ENCODE measurements at places on chromosomes 11 and 22. TPM values are rescaled to one million over a fixed set of nuclear protein-coding genes. Genes with fewer than 3 reads are reported as not detected.

The SHANK2 gene
- total RNA-seq, result 8.0 TPM

The BEST1 gene
- 2.5 TPM for total RNA-seq

The THY1 gene
- 11.6 TPM for total RNA-seq

The OR2AG1 gene
- not detected for total RNA-seq

The XKR3 gene
- total RNA-seq, result not detected

The OR8K1 gene
- total RNA-seq, result not detected

The MS4A1 gene
- total RNA-seq, result not detected

The MAPK12 gene
- 29.1 TPM for total RNA-seq

The BLID gene
- total RNA-seq, result not detected

The THRSP gene
- not detected for total RNA-seq

The OR6T1 gene
- not detected for total RNA-seq

The PKDREJ gene
- total RNA-seq, result not detected

The KCNK4 gene
- not detected for total RNA-seq

The BRSK2 gene
- 5.4 TPM for total RNA-seq

The DEFB131B gene
- total RNA-seq, result not detected

The EIF1AD gene
- total RNA-seq, result 48.4 TPM

The PAX6 gene
- total RNA-seq, result 1.5 TPM

The C11orf52 gene
- not detected for total RNA-seq

The RFPL2 gene
- total RNA-seq, result 0.07 TPM

The GGTLC3 gene
- not detected for total RNA-seq

The LSP1 gene
- 1.6 TPM for total RNA-seq

The CCDC86 gene
- total RNA-seq, result 97.8 TPM

The DNAJB7 gene
- not detected for total RNA-seq

The PANX3 gene
- total RNA-seq, result not detected

The C11orf86 gene
- 73.3 TPM for total RNA-seq

The CAPN5 gene
- 7.4 TPM for total RNA-seq

The RELA gene
- 78.1 TPM for total RNA-seq

The HEPHL1 gene
- not detected for total RNA-seq

The GALNT18 gene
- 19.7 TPM for total RNA-seq

The HSPB2 gene
- not detected for total RNA-seq

The MYBPC3 gene
- 0.07 TPM for total RNA-seq

The DEUP1 gene
- total RNA-seq, result not detected

The RAB36 gene
- 7.6 TPM for total RNA-seq

The BACE1 gene
- 8.4 TPM for total RNA-seq

The NLRP14 gene
- total RNA-seq, result not detected

The CCDC15 gene
- 0.57 TPM for total RNA-seq

The TRPM5 gene
- not detected for total RNA-seq

The EIF3L gene
- 286 TPM for total RNA-seq

The TBX1 gene
- 3.0 TPM for total RNA-seq

The MIAT gene
- 0.29 TPM for total RNA-seq

The PANX2 gene
- total RNA-seq, result 4.6 TPM

The NRXN2 gene
- 0.23 TPM for total RNA-seq

The SAA1 gene
- 0.42 TPM for total RNA-seq

The GP1BB gene
- 1.6 TPM for total RNA-seq

The FUT4 gene
- total RNA-seq, result 2.2 TPM

The HPX gene
- total RNA-seq, result 0.25 TPM

The P4HA3 gene
- total RNA-seq, result 45.2 TPM

The TRIM22 gene
- total RNA-seq, result 1.0 TPM

The GAL3ST3 gene
- not detected for total RNA-seq

The OR51F1 gene
- not detected for total RNA-seq

The TH gene
- total RNA-seq, result 0.23 TPM

The FADS2 gene
- total RNA-seq, result 284 TPM

The OSM gene
- total RNA-seq, result not detected

The OR51B2 gene
- total RNA-seq, result not detected

The HEPN1 gene
- total RNA-seq, result not detected
